Activated CD8-positive, alpha-beta memory T cell treated with anti-CD3 and anti-CD28 coated beads, Interleukin-2, amount 50 U/mL, for 4 hours (primary cell): ENCODE measurements at places on chromosomes 3 and 15.
A peak's percentile ranks its signal among the peaks of the same experiment; 100 is the strongest.

- no peak for DNase-seq
These were observed 10.2 kb downstream of the CDCP1 start for GRCh38 chr3:45135959-45136358.

DNA sequence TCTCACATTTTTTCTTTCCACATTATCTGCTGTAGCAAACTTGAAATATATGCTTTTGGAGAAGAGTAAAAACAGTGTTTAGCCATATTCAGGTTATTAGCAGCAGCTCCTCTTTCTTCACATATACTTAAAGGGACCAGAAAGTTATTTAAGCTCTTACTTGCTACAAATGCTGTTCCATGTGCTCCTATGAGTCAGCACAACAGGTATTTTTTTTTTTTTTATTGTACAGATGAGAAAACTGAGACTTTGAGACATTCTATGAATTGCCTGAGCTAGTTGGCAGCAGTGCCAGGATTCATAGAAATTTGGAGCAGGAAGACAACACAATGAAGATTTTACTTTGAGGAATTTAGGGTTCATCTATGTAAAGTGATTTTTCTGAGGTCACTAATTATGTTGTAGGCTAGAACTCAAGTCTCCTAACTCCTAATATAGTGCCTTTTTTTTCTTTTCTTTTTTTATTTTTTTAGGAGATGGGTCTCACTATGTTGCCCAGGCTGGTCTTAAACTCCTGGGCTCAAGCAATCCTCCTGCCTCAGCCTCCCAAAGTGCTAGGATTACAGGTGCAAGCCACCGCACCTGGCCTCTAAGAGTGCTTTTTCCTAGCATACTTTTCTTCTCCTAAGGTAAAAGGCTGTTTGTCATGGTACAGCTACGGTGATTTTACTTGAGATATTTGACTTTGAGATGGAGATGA is 23.6 kb downstream of the SETD5 start:
- no peak for DNase-seq

GRCh38 chr3:194189243-194189791 is 53.4 kb downstream of the HES1 start:
- no peak for DNase-seq

DNA sequence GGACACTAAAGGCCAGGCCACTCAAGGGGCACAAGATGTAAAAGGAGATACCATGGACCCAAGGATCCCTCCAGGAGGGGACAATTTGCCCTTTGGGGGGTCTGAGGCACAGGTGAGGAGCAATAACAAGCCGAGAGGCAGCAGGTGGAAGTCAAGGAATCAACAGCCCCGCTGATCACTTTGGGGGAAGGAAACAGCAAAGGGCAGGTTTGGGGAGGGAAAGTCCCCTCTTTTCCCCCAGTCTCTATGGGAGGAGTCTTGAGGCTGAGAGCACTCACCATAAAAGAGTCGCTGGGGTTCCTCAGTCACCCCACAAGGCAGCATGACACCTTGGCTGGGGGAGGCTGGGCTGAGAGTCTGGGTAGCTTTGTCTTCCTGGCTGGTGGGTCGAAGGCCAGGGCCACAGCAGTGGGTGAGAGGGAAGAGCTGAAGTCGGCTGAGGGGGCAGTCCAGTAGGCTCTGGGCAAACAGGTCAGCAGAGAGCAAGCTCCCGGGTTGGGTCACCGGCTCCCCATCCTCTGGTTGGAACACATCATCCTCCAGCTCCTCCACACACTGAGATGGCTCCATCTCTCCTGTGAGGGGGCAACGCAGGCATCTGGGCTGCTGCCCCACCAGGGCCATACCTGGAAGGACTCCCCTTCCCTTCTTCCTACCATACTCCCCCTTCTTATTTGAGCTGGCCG is 3.0 kb downstream of the BMF start:
- peak; percentile 40 for DNase-seq

- no peak for DNase-seq
These were observed 158.7 kb downstream of the GBE1 start for GRCh38 chr3:81602781-81603180.

DNA sequence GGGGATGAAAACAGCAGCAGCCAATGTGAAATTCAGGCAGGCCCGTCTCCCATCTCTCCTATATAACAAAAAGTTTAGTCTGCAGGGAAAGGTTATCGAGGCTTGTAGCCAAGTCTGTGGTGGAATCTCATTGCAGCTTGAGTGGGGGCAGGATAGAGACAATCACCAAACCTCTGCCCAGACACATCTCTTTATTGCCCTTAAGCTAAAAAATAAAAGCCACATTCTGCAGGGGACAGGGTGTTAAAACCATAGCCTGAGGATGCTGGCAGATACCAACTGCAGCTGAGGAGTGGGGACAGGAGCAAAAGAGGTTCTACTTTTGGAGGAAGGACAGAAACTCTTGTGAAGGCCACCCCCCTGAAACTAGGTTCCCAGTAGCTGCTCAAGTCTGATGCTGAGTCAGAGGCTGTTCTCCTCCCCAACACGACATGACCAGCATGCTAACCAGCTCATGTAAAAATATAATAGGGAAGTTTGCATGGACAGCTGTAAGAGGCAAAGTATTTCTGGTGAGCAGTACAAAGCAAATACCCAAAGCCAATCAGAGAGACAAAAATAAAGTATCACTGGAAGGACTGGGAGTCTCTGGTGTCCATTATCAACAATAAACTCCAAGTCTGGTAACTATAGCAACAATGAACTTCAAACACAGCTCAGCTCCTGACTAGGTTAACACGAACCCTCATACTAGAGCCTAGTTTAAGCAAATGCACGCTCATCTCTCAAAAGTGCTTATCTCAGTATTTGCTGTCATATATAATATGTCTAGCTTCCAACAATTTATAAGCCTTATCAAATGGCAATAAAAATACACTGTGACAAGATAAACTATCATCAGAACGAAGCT is 362.2 kb upstream of the SLCO3A1 start:
- no peak for DNase-seq

DNA sequence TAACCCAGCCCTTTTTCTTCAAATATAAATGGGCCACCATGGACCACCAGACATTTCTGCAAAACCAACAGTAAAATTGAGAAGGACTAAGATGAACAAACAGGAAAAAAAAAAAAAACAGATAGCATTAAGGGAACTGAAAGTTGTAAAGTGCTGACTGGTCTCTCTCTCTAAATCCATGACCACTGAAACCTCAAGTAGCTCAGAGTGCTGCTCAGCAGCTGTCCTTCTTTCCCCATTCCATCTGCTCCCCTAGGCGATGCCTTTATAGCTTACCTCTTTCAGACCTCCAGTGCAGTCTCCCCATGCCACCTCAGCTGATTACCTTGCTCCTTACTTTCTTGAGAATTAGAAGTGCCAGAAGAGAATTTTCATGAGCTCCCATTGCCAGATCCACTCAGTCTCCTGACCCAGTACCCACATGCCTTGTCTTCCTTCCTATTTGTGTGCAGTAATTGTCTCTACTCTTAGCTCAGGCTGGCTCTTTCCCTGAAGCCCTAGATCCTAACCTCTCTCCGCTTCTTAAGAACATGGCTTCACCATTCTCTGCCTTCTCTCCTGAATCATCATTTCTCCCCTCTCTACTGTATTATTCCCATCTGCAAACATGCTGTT is 23.9 kb upstream of the XIRP1 start:
- no peak for DNase-seq

GRCh38 chr3:83649692-83650091 is 1309.1 kb upstream of the CADM2 start:
- DNase-seq, result no peak

- no peak for DNase-seq
These were observed 8.1 kb downstream of the NKTR start for GRCh38 chr3:42608581-42608980.

DNA sequence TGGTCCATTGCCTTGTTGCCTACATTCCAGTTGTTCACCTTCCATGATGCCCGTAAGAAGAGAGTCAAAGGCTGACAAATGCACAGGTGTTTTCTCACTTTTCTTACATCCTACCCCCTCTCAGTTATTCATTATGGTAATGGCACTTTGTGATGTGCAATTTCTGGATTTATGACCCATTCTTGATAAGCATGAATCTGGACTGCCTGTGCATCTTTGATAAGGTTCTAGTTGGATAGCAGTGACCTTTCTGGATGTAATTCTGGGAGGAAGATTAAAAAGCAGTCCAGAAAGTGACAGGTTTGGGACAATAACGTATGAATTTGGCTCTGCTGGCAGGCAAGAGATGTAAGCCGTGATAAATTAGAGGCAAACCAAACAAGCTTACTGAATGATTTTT is 101.5 kb downstream of the ROBO2 start:
- DNase-seq, result no peak

GRCh38 chr3:8305371-8305770 is 196.3 kb upstream of the LMCD1 start:
- DNase-seq, result no peak

DNA sequence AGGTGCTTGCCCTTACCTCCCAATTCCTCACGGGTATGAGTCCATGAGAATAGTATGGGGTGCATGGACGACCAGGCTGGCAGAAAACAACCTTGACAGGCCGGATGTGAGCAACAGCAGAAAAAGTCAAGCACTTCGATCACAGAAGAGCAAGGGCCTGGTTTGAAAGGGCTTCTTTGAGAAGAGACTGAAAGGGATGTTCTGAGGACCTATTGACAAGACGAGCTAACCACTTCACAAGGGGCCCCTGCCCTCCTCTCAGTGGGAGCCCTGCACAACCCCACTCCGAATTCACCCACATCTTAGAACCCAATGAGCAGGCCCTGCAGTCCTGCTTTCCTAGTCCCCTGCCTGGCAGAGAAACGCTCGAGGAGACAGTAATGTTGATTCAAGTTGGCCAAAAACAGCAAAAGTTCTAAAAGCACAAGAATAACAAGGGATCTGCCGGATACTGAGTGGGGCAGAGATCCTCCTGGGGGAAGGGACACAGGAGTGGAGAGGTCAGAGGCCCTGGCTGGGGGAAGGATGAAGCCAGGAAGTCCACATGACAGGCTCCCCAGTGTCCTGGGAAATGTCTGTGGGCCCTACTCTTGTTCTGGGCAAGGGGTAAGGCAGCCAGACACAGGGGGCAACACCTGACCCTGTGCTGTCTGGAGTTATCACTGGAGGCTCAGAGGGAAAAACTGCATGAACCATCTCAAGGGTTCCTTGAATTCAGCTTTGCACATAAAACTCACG is 14.8 kb upstream of the CX3CR1 start:
- DNase-seq, result no peak

GRCh38 chr3:186940967-186941366 is 10.6 kb downstream of the ST6GAL1 start:
- DNase-seq, result no peak

DNA sequence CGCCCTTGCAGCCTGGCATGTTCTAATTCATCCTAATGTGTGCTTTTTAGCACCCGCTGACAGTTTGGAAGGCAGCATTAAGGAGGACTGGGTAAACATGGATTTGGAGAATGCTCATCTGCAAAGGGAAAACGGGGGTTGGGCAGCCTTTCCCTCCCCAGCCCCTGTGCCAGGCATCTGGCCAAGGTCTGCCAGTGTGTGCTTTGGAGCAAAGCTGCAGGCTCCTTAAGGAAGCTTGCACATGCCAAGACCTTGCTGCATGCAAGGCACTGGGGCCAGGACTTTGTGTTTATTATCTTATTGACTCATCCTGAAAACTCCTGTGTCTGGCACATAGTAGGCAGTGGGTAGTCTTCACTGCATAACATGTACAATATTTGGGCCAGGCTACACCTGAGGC is 20.1 kb downstream of the FAM3D start:
- no peak for DNase-seq

DNA sequence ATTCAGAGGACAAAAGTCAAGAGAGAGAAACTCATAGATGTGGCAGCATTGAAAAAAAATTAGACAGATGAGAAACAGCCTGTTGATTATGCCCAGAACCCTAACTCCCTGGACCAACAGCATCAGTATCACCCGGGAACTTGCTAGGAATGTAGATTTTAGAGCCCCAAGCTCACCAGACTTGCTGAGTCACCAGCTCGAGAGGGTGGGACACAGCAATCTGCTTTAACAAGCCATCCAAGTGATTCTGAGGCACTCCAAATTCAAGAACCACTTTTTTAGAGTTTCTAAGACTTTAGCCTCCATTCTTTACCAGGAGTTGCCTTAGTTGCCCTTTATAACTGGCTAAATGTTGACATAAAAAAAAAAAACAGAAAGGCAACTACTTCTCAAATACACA is 70.9 kb downstream of the CGGBP1 start:
- no peak for DNase-seq

DNA sequence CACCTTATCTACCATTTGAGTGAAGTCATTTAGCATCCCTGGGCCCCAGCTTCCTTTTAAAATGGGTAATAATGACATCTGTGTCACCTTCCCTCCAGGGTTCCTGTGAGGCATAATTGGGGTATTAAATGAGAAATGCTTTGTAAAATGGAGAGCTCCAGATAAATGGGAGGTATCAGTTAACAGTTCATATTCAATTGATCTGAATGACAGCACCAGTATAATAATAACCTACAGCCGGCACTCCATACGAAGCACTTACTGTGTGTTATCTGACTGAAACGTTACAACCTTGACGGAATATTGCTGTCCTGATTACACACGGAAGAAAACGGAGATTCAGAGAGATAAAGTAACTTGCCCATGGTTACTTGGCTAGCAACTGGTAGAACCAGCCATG is 53.6 kb downstream of the BHLHE40 start:
- no peak for DNase-seq

GRCh38 chr15:90744759-90745402 is 27.7 kb downstream of the BLM start:
- no peak for DNase-seq

GRCh38 chr3:131762981-131763564 is 260.3 kb upstream of the MRPL3 start:
- no peak for DNase-seq

GRCh38 chr3:120497818-120498217 is 47.0 kb upstream of the FSTL1 start:
- no peak for DNase-seq

DNA sequence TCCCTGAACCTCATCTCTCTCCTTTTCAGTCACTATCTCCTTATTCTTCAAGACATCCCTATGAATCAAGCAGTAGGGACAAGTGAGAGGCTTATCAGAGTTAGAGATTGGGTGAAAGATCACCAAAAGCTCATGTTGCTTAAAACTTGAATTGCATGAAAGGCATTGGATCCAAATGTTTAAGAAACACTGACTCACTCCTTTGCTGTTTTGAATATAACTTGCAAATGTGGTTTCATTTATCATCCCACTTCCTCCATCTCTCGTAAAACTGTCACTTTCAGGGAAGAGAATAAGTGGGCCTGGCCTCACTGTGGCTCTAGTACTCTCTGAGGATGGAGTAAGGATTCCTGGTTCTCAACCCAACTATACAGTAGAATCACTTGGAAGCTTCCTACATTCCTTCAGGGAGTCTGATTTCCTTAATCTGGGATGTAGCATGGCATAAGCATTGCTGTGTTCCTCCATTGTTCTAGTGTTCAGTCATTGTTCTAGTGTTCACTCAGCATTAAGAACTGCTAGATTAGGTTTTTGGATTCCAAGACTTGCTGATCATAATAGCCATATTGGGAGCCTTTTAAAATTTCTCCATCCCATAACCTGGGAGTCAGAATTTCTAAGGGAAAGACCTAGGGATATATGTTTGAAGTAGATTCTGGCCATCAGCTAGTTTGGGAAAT is 171.8 kb downstream of the TMEM108 start:
- no peak for DNase-seq

DNA sequence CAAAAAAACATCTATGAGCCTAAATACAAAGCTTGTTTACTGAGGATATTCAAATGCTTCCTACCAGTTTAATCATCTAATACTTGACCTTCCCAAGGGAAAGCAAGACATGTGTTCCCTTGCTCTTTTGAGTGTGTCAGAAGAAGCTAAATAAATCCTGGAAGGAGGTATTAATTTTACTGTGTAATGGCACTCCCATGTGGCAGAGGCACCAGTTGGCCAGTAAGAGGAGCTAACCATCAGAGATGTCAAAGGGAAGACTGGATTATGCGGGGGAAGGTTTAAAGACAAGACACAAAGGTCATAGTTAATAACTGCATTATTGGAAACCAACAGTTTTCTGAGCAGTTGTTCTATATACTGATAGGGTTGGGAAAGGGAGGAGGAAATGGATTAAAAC is 125.1 kb downstream of the SUCLG2 start:
- no peak for DNase-seq
